ENCODE measurements at places on chromosomes 6 and 20.
A peak's percentile ranks its signal among the peaks of the same experiment; 100 is the strongest.

DNA sequence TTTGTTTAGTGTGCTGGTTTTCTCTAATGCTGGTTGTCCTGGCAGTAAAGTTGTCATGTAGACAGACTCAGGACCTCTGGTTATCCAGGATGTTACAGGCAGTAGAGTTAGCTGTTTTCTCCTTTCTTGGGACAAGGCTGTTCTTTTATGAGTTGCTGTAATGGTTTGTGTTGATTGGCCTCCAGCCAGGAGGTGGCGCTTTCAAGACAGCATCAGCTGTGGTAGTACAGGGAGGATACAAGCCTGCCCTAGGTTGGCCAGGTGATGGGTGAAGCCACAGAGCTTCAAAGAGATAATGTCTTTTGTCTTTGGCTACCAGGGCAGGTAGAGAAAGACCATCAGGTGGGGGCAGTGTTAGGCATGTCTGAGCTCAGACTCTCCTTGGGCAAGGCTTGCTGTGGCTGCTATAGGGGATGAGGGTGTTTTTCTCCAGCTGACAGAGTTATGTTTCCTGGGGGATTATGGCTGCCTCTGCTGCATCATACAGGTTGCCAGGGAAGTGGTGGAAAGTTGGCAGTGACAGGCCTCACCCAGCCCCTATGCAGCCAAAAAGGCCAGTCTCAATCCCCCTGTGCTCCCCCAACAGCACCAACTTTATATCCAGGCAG is 127.2 kb upstream of the TAB2 start:
- peak; percentile 11 for DNase-seq

DNA sequence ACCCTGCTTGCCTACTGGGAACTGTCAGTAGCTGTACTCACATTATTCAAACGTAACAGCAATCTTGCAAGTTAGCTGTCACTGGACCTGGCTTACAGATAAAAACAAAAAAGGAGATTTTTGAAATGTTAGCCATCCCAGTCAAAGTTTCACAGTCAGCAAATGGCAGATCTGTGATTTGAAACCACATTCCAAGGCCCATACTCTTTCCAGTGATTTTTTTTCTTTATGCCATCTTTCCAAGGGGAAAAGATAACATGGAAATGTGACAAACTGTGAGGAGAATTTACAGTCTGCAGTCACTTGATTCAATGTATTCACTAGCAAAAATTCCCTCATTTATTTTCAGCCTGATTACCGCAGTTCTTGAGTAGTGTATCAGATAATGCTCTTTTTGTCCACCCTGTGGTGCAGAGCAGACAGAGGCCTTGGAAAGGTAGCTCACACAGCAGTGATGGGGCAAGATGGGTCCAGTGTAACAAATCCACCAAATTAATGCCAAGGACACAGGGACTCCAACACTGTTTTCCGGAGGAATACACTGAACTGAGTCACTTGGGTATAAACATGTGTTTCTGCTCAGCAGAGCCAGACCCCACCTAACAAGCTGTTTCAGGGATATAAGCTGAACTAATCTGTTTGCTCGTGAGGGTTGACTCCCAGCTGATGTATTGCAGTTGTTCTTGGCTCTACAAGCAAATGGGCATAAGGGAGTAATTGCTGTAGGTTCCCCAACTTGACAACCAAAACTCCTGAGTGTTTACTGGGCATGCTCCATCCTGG is 49.9 kb upstream of the ADGRF1 start:
- no peak for DNase-seq

- no peak for DNase-seq
Observed at GRCh38 chr6:149400050-149400449, at the start of gene SUMO4. SUMO4 (plus strand) TSS chr6:149400262; CDS start chr6:149400392, 130 bp downstream.

GRCh38 chr6:107692351-107692750 is 131.8 kb downstream of the SCML4 start:
- DNase-seq: no peak

DNA sequence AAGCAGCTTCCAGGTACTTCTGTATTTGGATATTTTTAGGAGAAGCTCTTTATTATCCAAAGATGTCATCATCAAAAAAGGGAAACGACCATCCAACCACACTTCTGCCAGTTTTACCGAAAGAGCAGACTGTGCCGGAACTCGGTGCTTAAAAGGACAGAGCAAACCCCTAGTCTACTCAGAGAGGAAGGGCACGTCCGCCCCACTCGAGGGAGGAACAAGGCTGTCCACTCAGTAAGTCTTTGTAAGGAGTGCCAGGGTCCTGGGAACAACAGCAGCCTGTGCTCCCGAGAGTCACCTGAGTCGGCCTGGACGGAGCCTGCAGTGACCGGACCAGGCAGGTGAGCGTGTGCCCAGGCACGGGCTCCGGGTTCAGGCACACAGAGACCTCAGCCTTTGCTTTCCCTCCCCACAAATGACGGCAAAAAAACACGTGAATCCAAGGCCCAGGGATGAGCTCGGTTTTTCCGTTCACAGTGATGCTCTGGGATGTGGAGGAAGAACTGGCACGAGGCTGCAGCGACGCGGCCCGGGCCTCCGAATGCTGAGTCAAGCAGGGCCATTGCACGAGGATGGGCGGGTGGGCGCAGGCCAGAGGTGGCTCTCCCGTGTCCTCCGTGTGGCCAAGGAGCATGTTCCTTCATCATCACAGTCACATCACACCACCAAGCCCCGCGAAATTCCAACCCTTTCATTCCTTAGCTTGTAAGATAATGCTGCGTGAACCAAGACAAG is 17.4 kb upstream of the SLCO4A1 start:
- DNase-seq: no peak

DNA sequence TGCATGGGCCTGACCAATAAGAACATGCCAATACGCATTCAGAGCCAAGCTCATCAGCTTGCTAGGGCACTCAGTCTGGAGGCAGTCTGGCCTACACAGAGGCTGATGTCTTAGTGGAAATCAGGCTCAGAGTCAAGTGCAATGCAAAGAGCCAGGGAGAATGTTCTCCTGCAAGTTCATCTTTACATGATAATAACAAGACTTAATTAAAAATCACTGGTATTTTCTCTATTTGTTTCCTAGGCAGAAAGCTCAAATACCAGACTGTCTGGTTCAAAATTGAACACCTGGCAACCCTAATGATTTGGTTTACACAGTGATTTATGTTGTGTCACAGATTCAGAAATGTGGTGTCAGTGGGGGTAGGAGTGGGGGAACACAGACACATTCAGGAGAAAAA is 689.3 kb upstream of the FLRT3 start:
- DNase-seq: no peak
